ENCODE measurements at places on chromosomes 13 and 19.

DNA sequence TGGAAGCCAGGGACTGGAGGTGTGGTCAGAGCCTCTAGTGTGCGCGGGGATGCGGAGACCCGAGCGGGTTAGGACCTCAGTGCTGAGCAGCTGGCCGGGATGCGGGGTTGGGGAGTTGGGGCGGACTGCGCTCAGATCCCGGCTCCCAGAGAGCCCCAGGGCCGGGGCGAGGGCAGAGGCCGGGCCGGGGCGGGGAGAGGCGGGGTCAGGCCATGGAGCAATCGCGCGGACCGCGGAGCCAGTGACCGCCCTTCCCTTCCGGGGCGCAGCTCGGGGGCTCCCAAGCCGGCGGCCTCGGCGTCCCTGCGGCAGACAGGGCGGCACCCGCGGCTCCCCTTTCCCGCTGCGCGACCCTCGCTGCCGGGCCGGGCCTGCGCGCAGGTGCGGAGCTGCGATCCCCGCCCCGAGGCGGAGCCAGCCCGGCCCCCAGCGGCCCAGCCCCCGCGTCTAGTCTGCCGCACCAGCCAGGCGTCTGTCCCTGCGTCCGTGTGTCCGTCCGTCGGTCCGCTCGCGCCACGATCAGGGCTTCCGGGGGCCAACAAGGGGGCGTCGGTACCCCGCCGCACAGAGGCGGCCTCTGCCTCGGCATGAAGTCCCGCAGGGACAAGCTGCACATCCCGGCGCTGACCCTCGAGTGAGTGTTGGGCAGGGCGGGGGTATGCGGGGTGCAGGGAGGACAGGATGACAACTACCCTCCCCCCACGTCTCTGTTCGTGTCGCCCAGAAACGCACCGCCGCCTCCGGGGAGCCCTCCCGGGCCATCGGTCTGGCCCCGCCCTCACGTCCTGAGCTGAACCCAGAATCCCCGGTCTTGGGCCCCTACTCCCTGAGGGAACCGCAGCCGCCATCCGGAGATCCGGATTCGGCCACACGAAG lies 12.4 kb downstream of the MAST3 start:
- DNase-seq, result peak; percentile 81

DNA sequence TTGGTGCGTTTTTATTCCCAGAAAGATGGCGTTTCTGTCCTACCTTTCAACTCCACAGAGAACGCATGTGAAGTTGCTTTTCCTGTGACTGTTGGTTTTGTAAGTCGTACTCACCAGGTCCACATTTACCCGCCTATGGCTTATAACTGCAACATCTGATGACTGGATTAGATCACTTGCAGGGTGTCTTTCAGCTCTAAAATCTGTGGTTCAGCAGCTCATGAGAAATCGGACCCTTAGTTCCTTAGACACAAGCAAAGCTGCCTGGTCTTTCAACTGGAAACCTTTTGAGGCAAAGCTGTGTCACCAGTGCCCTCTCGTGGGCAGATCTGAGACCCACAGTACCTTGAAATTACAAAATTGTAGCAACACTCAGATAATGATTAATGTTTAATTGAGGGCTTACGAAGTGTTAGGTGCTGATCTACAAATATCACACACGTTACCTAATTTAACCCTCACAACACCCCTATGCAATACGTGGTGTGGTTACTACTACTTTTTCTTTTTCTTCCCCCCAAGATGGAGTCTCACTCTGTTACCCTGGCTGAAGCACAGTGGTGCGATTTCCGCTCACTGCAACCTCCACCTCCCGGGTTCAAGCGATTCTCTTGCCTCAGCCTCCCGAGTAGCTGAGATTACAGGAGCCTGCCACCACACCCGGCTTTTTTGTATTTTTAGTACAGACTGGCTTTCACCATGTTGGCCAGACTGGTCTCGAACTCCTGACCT lies 65.4 kb downstream of the RUBCNL start:
- peak; percentile 30 for DNase-seq

DNA sequence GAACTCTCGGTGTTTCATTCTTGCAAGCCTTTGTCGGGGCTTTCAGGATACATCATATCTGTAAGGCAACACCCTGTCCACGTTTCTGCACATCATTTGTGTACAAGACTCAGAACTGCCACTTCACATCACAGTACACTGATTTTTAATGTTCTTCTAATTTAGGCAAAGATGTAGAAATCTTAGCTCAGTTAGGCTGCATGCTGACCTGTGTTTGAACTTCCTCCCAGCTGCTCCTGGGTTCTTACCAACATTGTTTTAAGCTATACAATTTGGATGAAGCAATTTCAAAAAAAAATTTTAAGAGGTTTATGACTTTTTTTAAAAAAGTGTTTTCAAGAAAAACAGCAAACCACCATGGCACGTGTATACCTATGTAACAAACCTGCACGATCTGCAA lies 1047.9 kb upstream of the SLC10A2 start:
- no peak for DNase-seq

DNA sequence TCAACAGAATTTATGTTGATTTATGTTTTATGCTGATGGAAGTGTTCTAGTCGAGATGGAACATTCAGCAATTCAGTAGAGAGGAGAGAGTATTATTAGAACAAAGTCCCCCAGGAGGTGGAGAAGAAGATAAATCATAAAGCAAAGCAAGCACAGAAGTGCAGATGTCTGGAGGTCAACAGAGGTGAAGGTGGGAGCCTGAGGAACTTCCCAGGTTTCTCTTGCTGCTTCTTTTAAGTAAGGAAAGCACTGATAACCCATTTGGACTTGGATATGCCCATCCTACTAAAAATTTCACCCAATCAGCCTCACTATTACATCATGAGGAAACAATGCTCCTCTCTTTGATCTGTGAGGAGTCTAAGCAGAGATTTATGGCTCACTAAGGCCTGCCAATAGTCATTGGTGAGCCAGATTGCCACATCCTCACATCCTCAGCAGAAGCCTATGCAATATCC lies 98.8 kb downstream of the EPSTI1 start:
- no peak for DNase-seq
